Fibroblast of skin of left quadriceps (primary cell): ENCODE measurements at places on chromosomes 1 and 21.
A peak's percentile ranks its signal among the peaks of the same experiment; 100 is the strongest.

GRCh38 chr21:45847870-45848269, 133.7 kb upstream of the COL6A1 start:
- DNase-seq = no peak

GRCh38 chr1:195979646-195980045, 628.6 kb downstream of the KCNT2 start:
- no peak for DNase-seq

DNA sequence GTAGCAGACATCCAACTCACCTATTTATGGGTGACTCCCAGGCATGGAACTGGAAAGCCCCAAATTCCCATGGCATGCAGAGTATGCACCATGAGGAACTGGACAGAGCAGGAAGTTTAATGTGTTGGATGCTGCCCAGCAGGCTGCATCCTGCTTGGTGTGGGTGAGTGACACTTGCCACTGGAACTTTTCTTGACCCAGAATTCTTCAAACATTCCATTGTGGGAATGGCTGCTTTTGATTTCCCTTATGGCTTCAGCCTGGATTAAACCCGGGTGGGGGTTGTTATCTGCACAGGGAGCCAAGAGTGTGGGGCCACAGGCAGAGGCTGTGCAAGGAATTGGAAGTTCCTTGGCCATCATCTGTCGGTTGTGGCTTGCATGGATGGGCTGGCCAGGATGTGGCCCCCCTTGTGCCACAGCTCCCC, 26.9 kb upstream of the BACE2 start:
- peak; percentile 53 for DNase-seq

GRCh38 chr1:6477039-6477820, 11.3 kb upstream of the TNFRSF25 start:
- no peak for DNase-seq

DNA sequence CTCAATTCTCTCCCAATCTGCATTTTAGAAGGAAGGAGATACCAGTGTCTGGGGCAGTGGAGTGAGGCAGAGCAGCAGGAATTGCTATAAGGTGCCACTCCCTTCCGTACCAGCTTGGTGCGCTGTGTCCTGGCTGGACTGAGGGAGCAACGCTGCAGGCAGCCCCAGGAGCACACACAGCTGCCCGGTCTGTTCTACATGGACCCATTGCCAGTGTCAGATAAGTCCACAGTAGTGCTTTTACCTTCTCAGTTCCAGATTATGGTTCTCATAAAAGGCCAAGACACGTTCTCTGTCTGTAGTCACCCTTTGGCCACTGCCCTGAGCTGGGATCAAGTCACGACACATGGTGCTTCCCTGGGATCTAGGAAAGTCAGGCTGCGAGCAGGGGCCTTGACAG, 44.1 kb upstream of the BARHL2 start:
- no peak for DNase-seq

GRCh38 chr1:1598720-1599029, 1.3 kb downstream of the FNDC10 start:
- DNase-seq = no peak

DNA sequence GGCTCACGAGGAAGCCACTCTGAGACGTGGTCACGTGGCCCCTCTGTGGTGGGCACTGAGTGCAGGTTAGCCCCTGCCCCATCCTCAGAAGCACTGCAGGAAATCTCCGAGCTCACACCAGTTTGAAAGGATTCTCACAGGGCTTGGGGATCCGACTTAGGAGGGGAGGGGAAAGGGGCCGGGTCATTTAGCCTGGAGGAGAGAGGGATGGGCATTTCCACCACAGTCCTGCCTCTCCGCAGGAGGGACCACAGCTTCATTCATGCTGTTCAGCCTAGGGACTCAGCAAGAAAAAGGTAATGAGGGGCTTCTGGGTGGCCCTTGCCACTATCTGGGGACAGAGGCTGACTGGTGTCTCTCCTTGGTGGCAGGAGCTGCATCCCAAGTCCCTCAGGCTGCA, 126.5 kb downstream of the NPHP4 start:
- no peak for DNase-seq

GRCh38 chr1:183048087-183049085, 25.2 kb downstream of the LAMC1 start:
- no peak for DNase-seq

GRCh38 chr21:35601211-35601610, 459.1 kb downstream of the SETD4 start:
- peak; percentile 14 for DNase-seq
